ENCODE measurements at places on chromosomes 1 and 21.
A peak's percentile ranks its signal among the peaks of the same experiment; 100 is the strongest.

DNA sequence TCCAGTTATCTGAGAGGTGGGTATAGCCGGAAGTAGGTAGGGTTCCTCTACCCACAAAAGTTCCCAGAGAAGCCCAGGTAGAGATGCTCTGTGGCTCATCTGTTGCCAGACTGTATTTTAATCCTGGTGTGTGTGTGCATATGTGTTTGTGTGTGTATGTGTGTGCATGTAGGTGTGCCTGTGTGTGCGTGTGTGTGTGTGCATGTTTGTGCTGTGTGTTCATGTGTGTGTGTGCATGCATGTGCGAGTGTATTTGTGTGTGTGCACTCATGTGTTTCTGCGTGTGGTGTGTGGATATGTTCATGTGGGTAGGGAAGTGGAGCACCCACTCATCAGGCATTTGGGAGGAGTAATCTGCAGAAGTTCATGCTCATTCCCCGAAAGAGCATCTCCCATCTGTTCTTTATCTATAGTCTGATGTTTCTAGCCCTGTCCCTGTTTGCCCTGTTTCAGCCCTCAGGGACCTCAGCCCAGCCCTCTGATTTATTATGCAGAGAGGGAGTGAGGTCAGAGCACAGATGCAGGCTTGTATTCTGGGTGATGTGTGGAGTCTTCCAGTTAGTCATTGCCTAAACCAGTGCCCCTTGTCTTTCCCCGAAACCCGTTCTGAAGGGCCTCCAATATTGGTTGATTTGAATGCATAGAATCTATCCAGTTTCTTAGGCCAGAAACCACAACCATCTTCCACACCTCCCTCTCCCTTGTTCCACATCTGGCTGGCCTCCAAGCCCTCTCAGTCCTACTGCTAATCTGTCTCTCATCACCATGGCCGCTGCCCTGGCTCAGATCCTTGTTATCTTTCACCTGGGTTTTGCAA, 69.1 kb downstream of the DISC1 start:
- peak; percentile 59 for DNase-seq

GRCh38 chr1:207878939-207879338, 32.0 kb downstream of the CD34 start:
- DNase-seq: no peak

- DNase-seq: no peak
Measured at GRCh38 chr1:10779201-10779600, 17.2 kb downstream of the CASZ1 start.

GRCh38 chr1:66374561-66375111, 159.3 kb upstream of the SGIP1 start:
- peak; percentile 81 for DNase-seq

DNA sequence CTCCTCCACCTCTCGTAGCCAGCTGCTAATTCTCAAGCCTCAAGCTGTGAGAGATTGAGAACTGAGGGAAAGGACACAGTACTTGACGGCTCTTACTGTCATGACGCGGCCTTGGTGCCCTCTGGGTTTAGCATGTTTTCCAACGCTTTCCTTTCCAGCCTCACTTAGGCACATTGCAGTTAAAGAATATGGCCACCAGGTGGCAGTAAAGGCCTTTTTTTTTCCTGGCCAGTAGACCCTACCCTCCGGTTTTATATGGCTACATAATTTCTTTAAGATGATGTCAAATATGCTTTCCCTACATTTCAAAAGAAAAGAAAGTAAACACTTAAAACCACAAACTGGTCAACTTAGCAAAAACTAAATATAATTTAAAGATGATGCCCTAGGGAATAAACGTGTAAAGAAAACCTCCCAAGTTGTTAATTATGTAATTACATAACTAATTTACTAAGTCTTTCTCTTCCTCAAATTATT, 56.8 kb upstream of the PRDX6 start:
- peak; percentile 71 for DNase-seq

DNA sequence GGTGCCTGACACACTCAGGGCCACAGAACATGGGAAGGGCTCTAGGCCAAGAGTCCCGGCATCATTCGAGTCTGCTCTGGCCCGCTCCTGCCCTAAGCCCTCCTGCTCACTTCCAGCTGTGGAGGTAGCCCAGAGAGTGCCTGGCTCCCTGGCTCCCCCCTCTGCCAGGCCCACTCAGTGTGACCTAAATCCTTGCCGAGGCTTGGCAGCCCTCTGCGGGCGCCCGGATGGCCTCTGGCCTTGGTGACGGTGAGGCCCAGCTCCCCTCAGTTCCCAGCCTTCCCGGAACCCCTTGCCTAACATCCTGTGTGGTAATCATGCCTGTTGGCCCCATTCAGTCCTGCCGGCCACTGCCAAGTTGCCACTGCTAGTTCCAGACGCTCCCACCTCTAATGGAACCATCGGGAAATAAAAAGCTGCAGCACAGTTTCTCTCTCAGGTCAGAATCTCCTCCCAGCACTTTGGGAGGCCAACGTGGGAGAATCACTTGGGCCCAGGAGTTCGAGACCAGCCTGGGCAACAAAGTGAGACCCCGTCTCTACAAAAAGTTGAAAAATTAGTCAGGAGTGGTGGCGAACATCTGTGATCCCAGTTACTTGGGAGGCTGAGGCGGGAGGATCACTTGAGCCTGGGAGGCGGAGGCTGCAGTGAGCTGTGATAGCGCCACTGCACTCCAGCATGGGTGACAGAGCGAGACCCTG, 1.2 kb upstream of the H6PD start:
- peak; percentile 96 for DNase-seq

GRCh38 chr1:101193733-101194169, 43.1 kb upstream of the S1PR1 start:
- no peak for DNase-seq

- DNase-seq: no peak
Measured at GRCh38 chr1:56580771-56581170, 1.4 kb upstream of the PLPP3 start.

GRCh38 chr21:24939291-24939690, 668.0 kb downstream of the MRPL39 start:
- DNase-seq: no peak

DNA sequence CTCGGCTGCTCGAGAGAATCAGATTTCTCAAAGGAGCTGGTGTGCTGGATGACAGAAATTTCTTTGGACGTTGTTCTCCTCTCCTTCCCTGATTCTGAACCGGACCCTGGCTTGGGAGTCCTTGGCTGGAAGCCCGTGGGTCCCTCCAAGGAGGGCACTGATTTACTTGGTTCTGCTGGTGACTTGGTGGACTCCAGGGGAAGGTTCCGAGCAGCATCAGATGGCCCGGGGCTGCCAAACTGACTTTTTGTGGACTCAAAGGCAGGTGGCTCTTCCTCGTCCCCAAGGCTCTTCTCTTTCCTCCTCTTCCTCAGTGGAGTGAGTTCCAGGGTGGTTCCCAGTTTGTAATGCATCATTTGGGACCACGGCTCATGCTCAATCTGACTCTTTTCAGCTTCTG, 97.9 kb upstream of the EDN2 start:
- DNase-seq: no peak

DNA sequence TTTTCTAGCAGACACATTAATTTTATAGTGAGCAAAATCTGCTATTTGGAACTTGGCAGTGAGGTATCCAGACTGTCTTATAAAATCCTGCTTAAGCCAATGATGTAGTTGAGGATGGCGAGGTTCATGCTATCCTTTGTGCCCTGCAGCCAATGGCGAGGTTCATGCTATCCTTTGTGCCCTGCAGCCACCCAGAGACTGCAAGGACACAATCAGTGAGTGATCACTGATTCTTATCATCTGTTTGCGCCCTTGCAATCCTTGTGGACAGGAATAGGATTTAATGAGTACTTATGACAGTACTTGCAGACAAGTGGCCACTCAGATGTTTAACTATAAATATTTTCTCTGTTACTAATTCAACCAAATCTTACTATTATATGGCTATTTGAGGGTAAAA, 112.6 kb downstream of the EIF4G3 start:
- DNase-seq: no peak

DNA sequence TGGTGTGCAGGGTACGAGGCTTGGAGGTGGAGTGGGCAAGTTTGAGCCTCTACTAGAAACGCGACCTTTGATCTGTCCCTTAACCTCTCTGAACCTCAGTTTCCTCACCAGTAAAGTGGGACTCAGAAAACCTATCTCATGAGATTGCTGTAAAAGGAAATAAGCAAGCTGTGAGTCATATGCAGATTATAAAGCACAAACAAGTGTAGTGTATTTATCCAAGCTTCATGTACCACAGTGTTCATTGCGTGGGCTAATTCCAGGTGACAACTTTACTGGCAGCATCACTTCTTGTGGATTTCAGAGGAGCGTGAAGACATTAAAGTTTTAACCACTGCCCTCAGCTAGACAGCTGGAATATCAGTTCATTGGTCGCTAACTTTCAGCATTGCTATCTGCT, 44.4 kb downstream of the ZNF697 start:
- no peak for DNase-seq

DNA sequence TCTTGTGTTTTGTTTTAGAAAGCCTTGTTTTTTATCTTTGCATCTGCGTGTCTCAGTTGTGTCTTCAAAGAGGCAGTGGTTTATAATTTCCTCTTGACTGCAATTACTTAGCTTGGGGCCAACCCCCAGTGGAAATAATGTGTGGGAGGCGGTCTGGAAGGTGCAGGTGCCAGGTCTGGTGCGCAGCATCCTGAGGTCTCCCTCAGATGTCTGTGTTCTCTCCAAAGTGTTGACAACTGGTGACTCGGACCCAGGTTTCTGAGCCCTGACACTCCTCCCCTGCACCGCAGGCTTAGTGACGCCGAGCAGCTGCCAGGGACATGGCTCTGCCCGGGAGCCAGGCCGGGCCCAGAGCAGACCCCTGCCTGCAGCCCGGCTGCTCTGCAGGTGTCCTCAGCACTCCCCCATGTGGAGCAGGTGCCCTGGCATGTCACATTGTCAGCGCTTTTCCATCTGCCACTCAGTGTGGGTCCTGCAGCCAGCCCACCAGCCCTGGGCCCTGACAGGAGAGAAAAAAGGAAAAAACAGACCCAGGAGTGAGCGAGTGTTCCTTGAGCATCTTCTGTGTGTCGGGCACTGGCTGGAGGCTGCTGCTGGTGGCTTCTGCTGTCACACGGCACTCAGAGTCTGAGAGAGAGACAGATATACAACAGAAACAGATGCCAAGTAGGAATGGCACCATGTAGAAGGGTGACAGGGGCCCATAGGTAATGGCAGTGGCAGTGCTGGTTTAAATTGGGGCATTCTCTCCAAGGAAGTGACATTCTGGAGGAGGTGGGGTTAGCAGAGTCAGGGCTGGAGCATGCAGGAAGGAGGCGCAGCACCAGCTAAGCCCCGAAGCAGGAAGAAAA, 24.8 kb upstream of the SELENON start:
- DNase-seq: no peak

GRCh38 chr1:245582026-245582425, 427.2 kb downstream of the KIF26B start:
- DNase-seq: no peak

- DNase-seq: peak; percentile 99
Measured at GRCh38 chr1:94713472-94714141, 106.5 kb upstream of the SLC44A3 start.

DNA sequence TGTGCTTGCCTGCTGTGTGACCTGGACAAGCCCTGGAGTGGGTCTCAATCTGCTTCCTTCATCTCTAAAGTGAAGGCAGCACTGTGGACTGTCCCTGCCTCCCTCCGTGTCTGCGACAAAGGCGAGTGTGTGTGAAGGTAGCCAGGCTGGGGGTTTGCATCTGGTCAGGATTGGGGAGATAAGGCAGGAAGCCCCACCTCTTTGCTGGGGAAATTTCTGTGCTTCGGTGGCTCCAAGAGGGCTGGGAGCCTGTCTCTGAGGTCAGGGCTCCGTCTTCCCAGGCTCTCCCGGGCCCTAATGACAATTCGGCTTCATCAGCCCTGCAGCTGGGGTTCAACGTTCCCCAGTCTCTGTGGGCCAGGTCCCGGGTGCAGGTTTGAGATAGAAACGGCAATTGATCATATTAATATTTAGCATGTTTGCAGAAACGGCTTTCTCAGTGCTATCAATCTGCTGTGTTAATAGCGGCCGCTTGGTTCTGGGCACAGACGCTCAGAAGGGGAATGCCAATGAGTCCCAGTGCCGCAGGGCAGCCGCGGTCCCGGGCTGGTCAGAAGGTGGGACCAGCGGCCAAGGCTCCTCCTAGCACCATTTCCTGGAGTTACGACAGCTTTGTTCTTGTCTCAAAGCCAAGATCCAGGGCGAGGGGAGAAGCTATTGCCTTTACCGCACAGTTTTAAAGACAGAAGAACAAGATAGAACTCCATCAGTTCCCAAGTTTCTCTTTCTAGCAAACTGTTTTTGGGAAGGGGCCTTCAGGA, 105.7 kb downstream of the PRDM16 start:
- DNase-seq: peak; percentile 23
